Fibroblast of skin of back (primary cell): ENCODE measurements at places on chromosomes 16 and 17.

GRCh38 chr16:77307426-77308162 is 108.4 kb downstream of the SYCE1L start:
- no peak for DNase-seq

- no peak for DNase-seq
Observed at GRCh38 chr16:27107185-27107592, 40.5 kb downstream of the C16orf82 start.

DNA sequence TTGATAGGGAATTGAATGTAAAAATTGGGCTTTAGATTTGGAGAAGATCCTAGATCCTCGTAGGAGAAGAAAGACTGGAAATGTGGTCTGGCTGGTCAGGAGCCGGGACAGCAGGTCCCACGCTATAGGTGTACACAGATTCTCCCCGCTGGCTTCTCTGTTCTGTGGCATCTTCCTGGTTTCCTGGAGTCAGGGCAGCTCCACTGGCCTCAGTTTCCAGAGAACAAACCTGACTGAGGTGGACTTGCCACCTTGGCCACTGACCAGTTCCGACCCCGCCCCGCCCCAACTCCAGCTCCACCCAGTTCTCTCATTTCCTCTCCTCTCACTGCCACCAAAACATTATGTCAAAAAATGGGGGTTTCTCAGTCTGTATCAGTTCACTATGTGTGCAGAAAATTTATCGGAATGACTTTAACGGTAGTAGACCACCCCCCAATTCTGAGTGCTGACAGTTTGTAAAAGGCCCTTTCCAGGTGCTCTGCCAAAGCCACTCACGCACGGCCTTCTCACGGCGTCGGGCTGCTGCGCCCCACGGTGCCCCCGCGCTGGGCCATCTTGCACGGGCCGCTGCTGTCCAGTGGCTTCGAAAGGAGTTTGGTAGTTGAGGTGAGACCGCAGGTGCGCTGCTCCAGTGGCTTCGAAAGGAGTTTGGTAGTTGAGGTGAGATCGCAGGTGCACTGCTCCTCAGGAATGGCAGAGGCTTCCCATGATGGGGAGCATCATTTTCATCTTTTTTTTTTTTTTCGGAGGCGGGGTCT is 161.4 kb upstream of the CHMP6 start:
- DNase-seq = no peak

DNA sequence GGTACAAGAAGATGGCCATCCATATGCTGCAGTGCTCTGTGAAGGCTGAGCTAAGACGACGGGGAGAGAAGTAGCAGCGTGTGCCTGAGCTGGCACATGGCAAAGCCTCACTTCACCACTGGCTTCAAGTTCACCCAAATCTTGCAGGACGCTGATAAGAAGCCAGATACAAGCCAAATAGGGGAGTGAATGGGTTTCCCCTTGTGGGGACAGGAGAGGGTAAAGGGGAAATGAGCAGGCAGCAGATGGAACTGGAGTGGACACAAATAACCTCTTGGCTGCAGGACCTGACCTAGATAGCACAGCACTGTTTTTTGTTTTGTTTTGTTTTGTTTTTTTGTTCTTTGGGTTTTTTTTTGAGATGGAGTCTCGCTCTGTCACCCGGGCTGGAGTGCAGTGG is 21.0 kb upstream of the PITPNA start:
- no peak for DNase-seq

- DNase-seq = peak; percentile 23
Observed at GRCh38 chr17:43471585-43472160, 12.1 kb upstream of the DHX8 start.

- DNase-seq = no peak
Observed at GRCh38 chr17:50364061-50364458, 8.9 kb downstream of the MRPL27 start.

- DNase-seq = peak; percentile 82
Observed at GRCh38 chr17:2883544-2884213, 87.4 kb downstream of the RAP1GAP2 start.

DNA sequence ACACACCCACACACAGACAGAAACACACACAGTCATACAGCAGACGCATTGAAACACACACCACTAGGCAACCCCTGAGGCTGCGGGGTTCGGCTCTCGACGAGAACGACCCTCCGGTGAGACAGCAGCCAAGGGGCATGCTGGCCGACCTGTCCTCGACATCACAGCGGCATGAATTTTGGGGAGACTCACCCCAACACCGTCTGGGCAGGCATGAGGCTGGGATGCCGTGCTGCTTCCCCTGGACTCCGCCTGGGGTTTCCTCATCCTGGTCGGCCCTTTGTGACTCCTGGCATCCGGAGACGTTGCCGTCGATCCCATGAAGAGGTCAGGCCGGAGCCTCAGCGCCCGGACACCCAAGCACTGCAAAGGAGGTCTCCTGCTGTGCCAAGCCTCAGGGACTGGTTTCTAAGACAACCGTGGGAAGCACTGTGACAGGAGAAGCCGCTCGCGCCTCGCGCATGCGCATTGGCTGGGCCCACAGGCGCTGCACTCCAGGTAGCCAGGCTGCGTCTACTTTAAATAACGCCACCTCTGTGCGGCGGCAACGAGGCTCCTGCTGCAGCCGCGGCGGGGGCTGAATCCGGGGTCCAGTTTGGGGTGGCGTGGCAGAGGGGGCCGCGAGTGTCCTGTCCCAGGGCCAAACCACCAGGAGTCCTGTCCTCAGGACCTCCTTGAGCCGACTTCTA is 13.8 kb upstream of the KCNJ18 start:
- no peak for DNase-seq

GRCh38 chr17:7977805-7978204 is 24.6 kb upstream of the GUCY2D start:
- DNase-seq = no peak

GRCh38 chr16:54945063-54945462 is 14.4 kb downstream of the IRX5 start:
- DNase-seq = no peak

DNA sequence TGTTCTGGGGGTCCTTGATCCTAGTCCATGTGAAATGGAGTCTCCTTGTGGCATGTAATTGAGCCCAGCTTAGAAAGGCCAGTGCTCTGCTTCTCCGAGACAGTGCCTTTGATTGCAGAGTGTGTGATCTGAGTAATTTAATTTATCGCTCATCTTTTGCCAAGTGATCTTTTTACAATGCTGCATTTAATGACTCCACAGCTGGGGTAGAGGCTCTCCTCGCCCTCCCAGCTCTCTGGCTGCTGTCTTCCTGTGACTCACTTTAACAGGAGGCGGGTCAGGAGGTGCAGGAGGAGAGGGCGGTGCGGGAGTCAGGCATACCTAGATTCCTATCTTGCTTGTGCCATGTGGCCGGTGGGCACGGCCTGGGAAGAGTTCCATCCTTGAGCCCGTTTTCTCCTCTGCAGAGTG is 113.4 kb upstream of the FOXF1 start:
- DNase-seq = peak; percentile 71

DNA sequence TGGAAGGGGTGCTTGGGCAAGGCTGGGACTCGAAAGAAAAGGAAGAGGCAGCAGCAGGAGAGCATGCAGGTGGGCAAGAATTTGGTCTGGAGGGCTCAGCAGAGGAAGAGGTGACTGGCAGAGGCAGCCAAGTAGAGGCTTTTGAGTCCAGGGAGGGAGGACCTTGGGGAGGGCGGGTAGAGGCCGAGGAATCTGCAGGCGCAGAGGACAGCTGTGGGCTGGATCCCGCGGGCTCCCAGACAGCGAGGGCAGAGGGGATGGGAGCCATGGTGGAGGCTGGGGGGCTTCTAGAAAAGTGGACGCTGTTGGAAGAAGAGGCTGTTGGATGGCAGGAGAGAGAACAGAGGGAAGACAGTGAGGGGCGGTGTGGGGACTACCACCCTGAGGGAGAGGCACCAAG is 2.9 kb downstream of the APOBR start:
- no peak for DNase-seq

GRCh38 chr17:82029391-82029790 is 2.1 kb upstream of the RAC3 start:
- DNase-seq = no peak

DNA sequence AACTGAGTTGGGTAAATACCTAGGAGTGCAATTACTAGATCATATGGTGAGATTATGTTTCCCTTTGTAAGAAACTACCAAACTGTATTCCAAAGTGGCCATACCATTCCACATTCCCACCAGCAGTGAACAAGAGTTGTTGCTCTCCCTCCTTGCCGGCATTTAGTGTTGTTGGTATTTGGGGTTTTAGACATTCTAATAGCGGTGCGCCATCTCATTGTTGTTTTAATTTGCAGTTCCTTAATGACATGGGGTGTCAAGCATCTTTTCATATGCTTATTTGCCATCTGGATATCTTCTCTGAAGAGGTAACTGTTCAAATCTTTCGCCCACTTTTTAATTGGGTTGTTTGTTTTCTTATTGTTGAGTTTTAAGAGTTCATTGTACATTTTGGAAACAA is 164.2 kb upstream of the LHX1 start:
- DNase-seq = no peak

DNA sequence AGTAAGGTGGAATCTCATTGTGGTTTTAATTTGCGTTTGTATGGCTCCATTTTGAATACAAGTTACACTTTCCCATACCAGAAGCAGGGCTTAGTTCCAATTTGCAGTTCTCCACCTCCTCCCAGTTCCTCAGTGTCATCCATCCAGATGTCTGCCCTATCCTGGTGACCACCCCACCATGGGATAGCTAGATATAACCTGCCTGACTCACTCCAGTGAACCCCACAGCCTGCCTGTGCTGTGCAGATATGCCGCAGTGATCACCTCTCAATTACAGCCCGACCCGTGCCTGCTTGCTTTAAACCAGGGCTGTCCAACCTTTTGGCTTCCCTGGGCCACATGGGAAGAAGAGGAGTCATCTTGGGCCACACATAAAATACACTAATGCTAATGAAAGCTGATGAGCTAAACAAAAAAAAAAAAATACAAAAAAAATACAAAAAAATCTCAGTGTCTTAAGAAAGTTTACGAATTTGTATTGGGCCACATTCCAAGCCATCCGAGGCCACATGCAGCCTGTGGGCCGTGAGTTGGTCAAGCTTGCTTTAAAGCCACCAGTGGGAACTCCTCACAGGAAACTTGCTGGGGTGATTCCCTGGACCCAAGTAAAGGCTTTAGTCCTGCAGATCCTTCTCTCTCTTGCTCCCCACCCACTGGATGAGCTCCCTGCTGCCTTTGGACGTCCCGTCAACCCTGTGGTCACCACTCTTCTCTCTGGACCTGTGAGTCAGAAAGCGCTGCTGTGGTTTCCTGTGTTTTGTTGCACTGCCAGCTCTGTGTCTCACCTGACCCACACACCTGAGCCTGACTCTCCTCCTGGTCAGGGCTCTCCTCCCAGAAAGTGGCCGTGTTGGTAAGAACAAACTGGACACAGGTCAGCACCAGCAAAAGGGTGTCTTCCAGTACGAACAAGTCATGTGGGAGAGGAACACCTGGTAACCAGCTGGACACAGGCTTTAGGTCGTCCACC is 83.0 kb downstream of the EMP2 start:
- no peak for DNase-seq

- DNase-seq = no peak
Observed at GRCh38 chr16:58589326-58589905, 40.2 kb downstream of the CNOT1 start.

- DNase-seq = no peak
Observed at GRCh38 chr17:17693253-17694168, 12.3 kb downstream of the RAI1 start.

- DNase-seq = peak; percentile 63
Observed at GRCh38 chr16:48434653-48435317, 49.6 kb upstream of the SIAH1 start.

DNA sequence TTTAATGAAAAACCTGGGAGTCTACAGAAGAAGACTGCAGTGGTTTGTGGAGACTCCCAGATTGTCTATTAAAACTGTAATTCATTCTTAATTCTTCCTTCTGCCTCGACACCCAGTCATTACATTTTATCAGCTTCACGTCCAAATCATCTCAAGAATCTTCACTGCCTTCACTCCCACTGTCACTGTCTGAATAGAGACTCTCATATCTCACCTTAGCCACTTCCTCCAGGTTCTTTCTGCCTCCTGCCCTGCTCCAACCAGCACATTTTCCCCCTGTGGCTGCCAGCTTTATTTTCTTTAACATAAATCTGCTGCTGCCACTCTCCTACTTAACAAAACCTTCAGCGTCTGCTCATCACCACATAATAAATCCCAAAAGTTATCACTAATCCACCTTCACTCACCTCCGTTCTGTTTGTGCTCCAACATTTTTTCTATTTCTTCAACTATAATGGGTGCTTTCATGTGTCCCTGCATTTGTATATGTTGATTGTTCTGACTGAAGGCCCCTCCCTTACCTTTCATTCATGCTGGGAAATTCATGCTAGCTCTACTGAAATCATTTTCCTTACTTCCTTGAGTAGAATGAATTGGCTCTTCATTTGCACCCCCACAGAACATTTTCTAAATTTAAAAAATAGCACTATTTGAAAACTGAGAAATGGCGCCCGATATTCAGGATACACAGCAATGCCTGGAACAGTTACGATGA is 38.9 kb downstream of the KCNJ2 start:
- DNase-seq = no peak

DNA sequence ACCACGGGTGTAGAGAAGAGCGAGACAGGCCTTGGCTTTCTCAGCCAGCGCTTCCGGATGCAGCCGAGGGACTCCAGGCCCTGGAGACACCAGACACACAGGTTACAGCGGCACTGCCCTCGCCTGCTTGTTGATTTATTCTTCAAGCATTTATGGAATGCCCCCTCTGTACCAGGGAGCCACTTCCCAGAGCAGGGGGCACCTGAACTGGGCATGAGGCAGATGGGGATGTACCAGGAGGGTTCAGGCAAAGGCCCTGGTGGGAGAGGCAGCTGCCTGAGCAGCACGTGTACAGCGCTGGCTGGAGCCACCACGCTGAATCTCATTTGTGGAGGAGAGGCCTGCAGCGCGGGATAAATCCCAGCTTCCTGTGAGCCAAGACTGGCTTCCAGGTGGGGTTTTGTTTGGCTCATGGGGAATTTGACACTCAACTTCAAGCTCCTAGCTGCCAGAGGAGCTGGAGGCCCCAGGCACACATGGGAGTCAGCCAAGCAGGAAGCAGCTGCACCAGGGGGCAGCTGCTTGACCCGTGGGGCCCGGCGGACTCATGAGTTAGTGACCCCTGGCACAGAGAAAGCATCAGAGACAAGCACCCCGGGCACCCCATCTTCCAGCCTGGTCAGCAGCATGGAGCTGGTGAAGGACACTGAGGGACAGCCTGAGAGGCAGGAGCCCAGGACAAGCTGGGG is 59.7 kb downstream of the IL21R start:
- no peak for DNase-seq

DNA sequence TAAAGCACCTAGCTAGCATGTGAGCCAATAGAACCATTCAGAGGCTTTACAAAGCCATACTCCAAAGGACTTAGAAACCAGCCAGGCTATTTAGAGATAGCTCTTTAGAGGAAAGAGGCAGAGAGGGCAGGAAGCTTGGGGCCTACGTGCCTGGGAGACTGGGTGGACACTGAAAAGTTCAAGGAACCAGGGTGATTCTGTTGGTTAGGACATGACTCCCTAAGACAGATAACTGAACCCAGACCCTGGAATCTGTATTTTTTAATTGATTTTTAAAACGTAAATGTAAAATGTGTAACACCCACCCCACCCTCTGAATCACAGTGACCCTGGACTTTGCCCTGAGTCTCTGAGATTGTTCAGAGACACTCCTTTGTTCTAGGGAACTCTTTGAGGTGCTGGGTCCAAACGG is 16.1 kb upstream of the GNA13 start:
- DNase-seq = no peak
